Cardiac muscle cell (in vitro differentiated cells and primary cell): ENCODE measurements at places on chromosomes 6 and 20.

DNA sequence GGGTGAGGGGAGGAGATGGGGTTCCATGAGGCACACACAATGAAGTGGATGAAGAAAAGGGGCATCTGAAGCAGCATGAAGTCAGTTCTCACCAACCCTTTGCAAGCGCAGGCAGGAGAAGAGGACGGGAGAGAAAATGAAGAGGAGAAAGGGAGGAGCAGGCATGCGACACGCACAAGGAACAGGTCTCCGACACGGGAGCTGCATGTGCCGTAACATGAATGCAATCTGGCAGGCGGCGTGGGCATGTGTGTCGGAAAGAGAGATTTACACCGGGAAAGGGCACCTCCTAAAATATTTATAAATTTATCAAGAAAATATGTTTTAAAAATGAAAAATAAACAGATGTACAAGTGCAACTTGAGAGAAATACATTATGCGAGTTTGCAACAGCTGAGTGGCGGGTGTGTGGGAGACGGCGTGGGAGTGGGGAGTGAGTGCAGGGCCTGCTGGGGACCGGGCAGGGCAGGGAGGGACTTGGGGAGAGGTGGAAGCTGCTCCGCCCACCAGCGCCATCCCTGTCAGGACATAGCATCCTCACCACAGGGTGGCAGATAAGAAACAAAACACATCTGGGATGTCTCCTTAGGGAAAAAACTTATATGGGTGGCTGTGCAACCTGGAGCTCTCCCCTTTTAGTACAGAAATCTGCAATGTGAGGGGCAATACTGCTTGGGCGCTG lies 40.6 kb downstream of the GJA10 start:
- no peak for DNase-seq

DNA sequence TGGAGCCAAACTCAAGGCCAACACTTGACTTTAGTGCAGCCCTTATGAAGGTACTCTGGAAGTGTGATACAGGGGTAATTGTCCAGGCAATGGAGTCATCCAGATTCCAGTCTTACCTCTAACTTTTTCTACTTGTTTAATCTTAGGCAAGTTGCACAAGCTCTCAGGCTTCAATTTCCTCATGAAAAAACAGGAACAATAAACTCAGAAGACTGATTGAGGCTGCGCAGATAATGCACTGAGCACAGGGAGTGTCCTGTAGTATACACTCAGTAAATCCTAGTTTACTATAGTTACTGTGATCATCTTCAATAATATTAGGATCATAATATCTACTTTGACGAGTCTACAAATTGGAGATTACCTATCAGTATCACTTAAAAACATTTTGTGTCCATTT lies 127.5 kb upstream of the SMLR1 start:
- DNase-seq = no peak

DNA sequence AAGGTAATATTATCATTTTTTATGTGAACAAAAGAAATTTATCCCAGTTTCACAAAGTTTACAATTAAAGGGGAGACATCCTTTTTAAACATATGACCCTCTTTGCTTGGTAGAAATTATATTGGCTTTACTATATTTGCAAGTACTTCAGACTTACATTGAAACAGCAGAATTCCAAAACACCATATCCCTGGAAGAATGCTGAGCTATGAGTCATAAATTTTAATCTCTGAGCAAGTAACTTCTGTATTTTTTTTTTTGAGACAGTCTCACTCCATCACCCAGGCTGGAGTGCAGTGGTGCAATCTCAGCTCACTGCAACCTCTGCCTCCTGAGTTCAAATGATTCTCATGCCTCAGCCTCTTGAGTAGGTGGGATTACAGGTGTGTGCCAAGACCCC lies 240.4 kb downstream of the TBC1D32 start:
- DNase-seq = peak; percentile 61

- DNase-seq = no peak
Measured at GRCh38 chr6:158519761-158520160, 40.1 kb upstream of the TMEM181 start.

GRCh38 chr6:156942266-156942665 lies 165.1 kb downstream of the ARID1B start:
- DNase-seq = no peak

DNA sequence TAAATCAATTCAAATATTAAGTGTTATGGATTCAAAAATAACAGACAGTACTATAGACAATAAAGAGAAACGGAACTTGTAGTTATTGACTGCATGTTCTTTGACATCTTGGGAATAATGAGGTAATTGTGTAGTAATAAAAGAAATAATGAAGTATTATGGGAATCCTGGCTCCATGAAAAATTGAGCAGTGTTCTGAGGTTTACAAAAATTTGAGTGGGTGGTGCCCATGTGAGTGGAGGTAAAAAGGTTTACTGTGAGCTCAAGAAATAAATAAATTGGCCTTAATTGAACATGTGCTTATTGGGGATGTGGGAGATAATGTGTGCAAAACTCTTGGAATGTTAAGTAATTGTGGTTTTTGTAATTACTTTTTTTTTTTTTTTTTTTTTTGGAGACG lies 1013.7 kb upstream of the GJE1 start:
- DNase-seq = no peak

DNA sequence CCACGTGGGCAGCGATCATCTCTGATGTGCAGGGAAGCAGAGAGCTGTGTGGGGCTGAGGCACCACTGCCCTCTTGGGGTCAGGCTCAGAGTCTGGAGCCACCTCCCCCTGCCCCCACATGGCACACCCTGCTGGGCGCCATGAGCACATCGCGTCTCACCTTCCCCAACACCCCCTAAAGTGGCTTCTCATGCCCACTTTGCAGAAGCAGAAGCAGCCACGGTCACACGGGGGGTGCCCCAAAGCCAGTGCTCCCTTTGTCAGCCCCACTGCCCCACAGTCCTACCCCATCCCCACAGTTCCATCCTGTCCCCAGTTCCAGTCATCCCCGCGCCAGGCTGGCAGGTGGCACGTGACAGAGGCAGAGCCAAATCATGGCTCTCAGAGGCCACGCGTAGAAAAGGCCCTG lies 19.5 kb downstream of the SDCBP2 start:
- DNase-seq = no peak

GRCh38 chr6:85703406-85703805 lies 60.7 kb upstream of the SYNCRIP start:
- no peak for DNase-seq
